HL-60 (cell line): ENCODE measurements at places on chromosomes 5 and 9.

- DNase-seq: no peak
Measured at GRCh38 chr5:87210743-87211142, 56.9 kb upstream of the RASA1 start.

DNA sequence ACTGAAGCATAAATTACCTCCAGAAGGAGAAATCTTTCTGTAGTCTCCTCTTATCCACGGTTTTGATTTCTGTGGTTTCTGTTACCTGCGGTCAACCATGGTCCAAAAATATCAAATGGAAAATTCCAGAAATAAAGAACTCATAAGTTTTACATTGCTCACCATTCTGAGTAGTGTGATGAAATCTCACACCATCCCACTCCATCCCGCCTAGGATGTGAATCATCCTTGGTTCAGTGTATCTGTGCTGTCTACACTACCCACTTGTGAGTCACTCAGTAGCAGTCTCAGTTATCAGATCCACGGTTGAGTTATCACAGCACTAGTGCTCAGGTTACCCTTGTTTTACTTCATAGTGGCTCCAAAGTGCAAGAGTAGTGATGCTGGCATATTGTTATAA is 371.2 kb downstream of the NFIB start:
- DNase-seq: no peak

DNA sequence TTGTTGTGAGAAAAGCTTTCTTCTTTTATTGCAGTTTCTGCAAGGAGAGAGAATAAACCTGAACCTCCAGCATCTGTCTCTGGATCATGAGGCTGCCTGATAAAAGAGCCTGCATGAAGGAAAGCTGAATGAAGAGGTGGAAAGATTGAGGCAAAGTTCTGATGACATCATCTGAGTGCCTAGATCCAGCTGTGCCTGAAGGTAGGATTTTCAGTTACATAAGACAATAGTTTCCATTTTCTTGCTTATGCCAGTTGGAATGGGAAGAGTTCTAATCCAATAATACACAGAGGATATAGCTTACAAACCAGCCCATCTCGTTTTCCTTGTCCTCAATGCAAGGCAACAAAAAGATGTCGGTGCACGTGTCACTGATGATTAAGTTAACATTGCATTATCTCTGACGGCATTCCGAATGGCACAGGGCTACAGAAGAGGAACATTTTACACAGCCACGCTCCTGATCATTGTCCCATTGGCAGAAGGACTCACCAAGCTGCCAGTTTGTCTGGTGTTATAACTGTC is 105.5 kb upstream of the ERCC6L2 start:
- no peak for DNase-seq

DNA sequence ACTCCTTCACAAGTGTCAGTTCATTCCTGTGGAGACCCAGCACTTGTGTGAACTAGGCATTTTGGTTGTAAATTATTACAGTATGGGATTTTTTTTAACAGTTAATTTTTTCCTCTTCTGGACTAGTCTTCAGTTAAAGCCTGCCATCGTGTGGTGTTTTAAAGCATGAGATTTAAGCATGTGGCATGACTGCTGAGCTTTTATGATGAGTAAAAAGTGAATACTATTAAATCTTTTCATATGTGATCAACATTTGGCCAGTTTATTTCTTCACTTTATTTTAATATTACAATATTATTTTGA is 25.0 kb downstream of the LMNB1 start:
- DNase-seq: no peak

DNA sequence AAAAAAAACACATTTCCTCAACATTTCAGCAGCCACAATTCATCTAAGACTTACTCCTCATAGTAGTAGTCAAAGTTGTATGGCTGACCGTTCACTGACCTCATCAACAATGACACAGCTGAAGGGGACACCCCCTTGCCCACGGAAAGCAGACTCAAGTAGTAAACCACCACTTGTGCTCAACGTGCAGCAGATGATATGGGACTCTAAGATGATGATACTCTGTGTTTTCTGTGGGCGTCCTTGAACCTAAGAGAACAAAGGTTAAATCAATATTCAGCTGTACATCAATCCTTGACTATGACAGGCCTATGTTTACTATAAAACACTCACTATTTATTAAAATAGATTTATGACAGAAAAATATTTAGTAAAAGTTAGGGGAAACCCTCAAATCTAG is 71.6 kb downstream of the SETX start:
- no peak for DNase-seq

DNA sequence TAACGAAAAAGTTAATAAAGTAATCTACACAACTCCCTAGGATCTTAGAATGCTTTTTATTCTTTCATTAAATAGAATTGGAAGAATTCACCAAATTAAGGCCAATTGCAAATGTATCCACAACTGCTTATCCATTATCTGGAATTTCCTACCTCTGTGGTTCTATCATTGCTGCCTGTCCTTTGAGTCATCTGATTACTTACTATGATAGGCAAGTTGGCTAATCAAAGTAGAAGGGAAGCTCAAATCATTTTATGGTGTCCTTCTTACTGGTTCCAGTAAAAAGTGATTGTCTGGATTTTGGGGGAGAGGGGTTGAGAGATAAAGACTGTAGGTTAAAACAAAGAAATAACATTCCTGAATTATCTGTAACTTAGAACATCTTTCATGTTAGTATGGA is 161.4 kb upstream of the GNA14 start:
- no peak for DNase-seq
